Sigmoid colon (tissue), 7 donors: ENCODE measurements at places on chromosomes 7 and 10. TPM values are rescaled to one million over a fixed set of nuclear protein-coding genes. Genes with fewer than 3 reads are reported as not detected.

DNA sequence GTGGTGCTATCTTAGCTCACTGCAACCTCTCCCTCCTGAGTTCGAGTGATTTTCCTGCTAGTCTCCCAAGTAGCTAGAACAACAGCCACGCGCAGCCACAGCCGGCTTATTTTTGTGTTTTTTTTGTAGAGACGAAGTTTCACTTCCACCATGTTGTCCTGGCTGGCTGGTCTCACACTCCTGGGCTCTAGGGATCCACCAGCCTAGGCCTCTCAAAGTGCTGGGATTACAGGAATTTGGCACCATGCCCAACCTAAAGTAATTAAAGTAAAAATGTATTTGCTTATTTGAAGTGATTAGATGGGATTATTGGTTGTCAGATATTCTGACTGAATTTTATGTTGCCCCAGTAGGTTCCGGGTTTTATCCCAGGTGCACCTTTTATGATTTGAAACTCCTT, 22.7 kb downstream of the LUC7L2 start:
- DNase-seq: no peak

DNA sequence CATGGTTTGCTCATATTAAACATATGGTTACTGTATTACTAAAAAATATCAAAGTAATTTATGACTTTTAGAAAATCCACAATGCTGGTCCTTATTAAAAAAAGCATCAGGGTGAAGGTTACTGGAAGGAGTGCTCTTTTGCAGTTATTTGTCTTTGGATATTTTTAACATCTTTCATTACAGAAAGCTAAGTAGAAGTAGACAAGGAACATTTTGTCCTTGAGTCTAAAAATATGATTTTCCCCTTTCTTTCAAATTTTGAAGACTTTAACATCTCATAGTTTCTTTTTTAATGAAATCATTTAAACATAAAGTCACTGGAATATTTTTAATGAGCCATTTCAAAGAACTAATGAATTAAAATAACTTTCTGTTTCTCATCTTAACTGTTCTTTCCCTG, 110.1 kb upstream of the TNS3 start:
- DNase-seq: no peak

The ASB4 gene
- total RNA-seq: not detected

The RAMP3 gene
- total RNA-seq: 57.8 TPM

GRCh38 chr7:100475549-100475948, 3.5 kb downstream of the TSC22D4 start:
- no peak for DNase-seq

DNA sequence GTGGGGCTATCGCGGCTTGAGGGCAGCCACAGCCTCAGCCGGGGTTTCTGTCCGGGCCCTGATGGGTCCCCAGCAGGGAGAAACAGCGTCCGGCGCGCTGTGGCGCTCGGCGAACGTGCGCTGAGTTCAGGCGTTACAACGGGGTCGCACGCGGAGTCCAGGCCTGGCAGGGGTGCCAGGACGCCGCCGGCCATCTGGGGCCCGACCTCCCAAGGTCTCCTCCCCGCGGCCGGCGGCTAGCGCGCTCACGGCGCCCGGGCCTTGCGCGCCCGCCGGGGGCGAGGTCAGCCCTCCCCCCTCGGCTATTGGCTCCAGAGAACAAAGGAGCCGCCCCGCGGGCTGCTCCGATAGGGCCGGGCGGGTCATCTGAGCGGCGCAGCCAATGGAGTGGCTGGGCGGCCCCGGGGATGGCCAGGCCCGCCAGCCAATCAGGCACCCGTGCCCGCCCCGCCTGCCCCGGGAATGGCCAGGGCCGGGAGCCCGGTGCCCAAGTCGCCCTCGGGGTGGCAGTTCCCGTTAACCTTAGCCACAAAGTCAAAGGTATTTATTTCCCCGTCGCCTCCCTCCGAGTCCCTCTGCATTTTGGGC, at the start of gene ZNF775:
TSS of gene ZNF775 (plus strand) at position 478 of the 588 bp plus-strand sequence. CDS start 9,141 bp downstream, outside the sequence.
- peak; percentile 98 for DNase-seq

The DOCK1 gene
- 50.3 TPM for total RNA-seq

DNA sequence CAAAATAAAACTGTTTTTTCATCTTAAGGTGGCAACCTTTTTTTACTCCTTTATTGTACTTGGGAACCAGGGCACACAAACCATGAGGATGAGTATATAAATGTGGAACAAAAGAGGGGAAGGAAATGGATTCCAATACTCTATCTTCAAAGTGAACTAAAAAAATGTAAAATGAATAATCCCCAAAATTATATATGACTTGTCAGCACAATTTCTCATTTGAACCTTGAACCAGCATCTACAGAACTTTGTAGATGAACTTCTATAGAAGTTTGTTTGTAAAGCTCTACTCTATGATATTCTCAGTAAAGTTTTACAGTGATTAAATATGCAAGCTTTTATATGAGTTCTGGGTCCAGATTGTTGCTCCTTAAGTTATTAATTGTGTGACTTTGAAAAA, 218.2 kb upstream of the ETV1 start:
- DNase-seq: no peak

DNA sequence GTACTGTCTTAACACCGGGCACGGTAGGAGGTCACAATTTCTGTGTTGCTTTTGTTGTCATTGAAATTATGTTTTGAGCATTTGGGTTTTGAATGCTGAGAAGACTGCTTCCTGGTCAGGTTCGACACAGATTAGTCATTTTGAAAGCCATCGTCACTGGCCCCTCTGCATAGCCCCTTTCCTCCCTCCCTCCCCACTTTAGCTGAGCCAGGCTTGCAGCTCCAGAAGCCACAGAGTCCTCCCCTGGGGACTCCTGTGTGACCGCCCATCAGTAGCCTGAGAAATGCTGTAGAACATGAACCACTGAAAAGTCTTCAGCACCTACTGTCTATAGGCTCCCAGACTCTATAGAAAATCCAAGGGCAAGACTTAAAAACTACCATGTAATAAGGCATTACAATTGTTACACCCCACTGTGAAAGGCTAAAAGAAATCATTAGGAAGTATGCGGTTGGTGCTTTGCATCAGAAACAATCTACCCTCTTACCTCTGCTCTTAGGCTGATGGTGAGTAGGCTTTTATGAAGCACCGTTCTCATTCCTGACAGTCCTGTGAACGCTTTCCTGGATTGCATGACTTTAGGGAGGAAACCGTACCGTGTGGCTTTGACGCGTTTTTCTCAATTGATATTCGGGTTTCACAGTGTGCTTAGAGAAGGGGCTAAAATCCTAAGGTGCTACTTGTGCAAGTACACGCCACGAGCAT, 24.8 kb downstream of the JCAD start:
- no peak for DNase-seq

The GBX1 gene
- total RNA-seq: not detected

GRCh38 chr10:100930368-100930767, 17.6 kb downstream of the SLF2 start:
- no peak for DNase-seq
